ENCODE measurements at places on chromosomes 2 and 18.

GRCh38 chr2:108776475-108776874, 10.1 kb upstream of the CCDC138 start:
- H3K27me3 ChIP-seq = no peaks in the 10 kb centered on the region
- H3K4me1 ChIP-seq = peaks cover 7% of the 10 kb centered on the region
- H3K4me3 ChIP-seq = no peak overlapping the region

DNA sequence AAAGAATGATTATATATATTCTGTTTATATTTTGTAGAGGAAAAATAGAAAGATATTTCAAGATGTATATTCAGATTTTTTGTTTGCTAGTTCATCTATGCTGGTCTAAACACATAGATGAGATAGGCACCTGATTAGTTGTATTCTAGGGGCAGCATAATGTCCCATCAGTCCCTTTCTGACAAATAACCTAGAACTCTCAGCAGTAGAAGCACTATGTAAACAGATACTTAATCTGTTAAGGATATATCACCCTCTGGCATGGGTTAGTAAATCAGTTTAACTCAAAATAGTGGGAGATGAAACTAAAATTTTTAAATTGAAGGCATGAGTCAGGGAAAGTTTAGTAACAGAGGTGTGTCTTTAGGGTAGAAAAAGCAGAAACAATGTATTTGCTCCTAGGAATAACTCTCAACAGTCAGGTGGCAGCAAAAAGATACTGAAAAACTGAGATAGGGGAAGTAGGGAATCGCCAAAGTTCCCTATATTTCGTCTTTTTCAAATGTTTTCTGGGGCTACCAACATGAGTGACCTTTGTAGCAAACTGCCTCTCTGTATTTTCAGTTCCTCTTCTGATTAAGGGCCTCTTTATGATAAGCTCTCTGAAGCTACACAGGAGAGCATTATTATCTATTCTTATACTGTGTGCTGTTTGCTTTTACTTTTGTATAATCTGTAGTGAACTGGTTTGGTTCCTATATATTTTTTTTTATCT, 5.7 kb downstream of the PPP1R1C start:
- no peak for DNase-seq
- H3K36me3 ChIP-seq = no peaks in the 10 kb centered on the region
- H3K27me3 ChIP-seq = peaks cover 2% of the 10 kb centered on the region
- H3K27ac ChIP-seq = no peak overlapping the region
- no peaks in the 10 kb centered on the region for H3K4me1 ChIP-seq
- H3K4me3 ChIP-seq = no peak overlapping the region

GRCh38 chr2:86039963-86040655, 65.6 kb downstream of the POLR1A start:
- peaks cover 73% of the 10 kb centered on the region for H3K36me3 ChIP-seq
- peak overlapping the region; percentile 95 for H3K27ac ChIP-seq
- no peak for DNase-seq
- H3K27me3 ChIP-seq = no peaks in the 10 kb centered on the region
- no peak overlapping the region for H3K4me3 ChIP-seq

DNA sequence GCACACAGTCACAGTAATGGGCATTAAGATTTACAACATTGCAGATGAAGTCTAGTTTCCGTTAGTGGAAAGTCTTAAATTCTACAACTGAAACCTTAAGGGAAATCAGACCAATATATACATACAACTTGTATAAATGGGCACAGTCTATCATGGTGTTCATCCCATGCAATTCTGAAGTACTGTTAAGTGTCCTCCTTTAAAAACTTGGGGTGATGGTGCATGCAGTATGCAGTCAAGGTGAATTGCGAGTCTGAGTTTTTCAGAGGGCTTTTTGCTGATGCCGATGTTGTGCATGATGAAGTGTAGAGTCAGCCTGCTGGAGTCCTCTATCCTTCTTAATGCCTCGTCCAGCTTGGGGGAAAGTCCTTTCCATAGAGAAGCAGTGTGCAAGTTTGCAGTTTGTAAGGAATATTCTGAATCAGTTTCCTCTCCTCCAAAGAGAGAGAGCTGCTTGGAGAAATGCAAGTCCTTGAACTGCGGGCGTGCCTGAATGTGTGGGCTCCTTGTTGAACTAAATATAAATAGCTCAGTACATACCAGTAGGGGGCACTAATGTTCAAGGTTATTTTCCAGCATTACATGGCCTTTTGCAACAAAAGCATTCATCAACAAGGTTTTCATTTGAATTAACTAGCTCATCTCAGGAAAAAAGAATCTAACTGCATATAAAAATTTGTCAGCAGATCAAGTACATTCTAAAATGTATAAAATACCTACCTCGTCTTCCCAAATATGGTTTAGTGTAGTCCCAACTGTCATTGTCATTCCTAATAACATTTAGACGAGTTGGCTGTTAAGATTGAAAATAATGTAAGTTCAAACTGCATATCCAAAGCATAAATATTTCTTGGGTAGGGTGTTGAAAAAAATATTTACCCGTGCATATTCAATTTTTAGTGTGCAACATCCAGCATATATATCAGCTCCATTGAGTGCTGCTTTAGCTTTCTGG, 21.3 kb downstream of the HNRNPLL start:
- peak; percentile 59 for DNase-seq
- H3K27ac ChIP-seq = no peak overlapping the region
- peaks cover 8% of the 10 kb centered on the region for H3K4me1 ChIP-seq

- no peaks in the 10 kb centered on the region for H3K27me3 ChIP-seq
- H3K4me3 ChIP-seq = no peak overlapping the region
- H3K27ac ChIP-seq = no peak overlapping the region
- peaks cover 2% of the 10 kb centered on the region for H3K4me1 ChIP-seq
Observed at GRCh38 chr2:241391892-241392665, 36.0 kb downstream of the FARP2 start.

DNA sequence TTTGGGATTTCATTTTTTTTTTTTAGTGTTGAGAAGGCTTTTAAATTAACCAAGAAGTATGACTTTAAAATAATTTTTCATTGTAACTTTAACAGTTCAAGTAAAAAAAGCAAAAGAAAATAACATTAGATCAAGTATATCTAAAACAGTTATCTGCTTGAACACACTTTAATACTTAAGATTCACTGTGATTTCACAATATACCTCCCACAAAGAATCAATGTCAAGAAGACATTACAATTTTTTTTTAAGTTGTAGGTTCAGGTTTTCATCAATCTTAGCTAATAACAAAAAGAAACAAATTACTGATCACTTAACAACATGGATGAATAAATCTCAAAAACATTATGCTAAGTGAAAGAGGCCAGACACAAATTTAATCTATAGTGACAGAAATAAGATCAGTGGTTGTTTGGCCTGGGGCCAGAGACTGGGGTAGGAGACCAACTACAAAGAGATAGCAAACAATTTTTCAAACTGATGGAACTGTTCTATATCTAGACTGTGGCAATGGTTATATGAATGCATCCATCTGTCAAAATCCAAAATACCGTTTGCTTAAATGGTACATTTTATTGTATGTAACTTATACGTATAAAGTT, 74.8 kb upstream of the FRZB start:
- no peak overlapping the region for H3K27ac ChIP-seq
- H3K36me3 ChIP-seq = no peaks in the 10 kb centered on the region
- peaks cover 1% of the 10 kb centered on the region for H3K27me3 ChIP-seq
- H3K4me1 ChIP-seq = no peaks in the 10 kb centered on the region
- H3K4me3 ChIP-seq = no peak overlapping the region

GRCh38 chr2:70385966-70386595, 84.2 kb upstream of the FAM136A start:
- no peak overlapping the region for H3K27ac ChIP-seq
- H3K4me3 ChIP-seq = no peak overlapping the region
- DNase-seq = no peak
- H3K4me1 ChIP-seq = no peaks in the 10 kb centered on the region

- no peak overlapping the region for H3K4me3 ChIP-seq
- peaks cover 2% of the 10 kb centered on the region for H3K4me1 ChIP-seq
- no peak for DNase-seq
- peaks cover 10% of the 10 kb centered on the region for H3K36me3 ChIP-seq
- H3K27ac ChIP-seq = no peak overlapping the region
Observed at GRCh38 chr18:54382733-54383252, 25.1 kb downstream of the C18orf54 start.

DNA sequence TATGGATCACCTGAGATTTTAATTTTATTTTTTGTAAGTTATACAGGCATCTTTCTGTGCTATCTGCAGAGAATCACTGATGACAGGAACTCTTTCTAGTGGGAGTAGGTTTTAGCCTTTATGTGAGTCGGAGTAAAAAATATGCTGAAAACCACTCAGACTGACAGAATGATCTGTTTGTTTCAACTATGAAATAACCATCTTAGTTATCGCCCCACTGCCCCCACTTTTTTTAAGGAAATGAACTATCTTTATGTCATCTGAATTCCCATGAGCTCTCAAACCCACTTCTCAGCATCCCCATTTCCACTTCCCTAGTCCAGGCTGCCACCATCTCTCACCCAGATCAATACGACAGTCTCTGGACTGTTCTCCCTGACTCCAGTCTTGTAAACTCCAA, 38.9 kb downstream of the MRPL33 start:
- H3K36me3 ChIP-seq = no peaks in the 10 kb centered on the region
- no peak overlapping the region for H3K4me3 ChIP-seq
- H3K27me3 ChIP-seq = peaks cover 2% of the 10 kb centered on the region
- no peak for DNase-seq
- peaks cover 6% of the 10 kb centered on the region for H3K4me1 ChIP-seq

GRCh38 chr2:186164325-186164724, 321.7 kb upstream of the ZC3H15 start:
- no peaks in the 10 kb centered on the region for H3K4me1 ChIP-seq
- no peaks in the 10 kb centered on the region for H3K27me3 ChIP-seq
- H3K36me3 ChIP-seq = no peaks in the 10 kb centered on the region
- no peak for DNase-seq
- H3K4me3 ChIP-seq = no peak overlapping the region

Measured in activated CD8-positive, alpha-beta T cell treated with anti-CD3 and anti-CD28 coated beads, Interleukin-2, amount 10 ng/mL, durations not matched to agents 7 days and 5 days (primary cell).